ENCODE measurements at places on chromosomes 2 and 18. TPM values are rescaled to one million over a fixed set of nuclear protein-coding genes. Genes with fewer than 3 reads are reported as not detected.

SSB gene
- 57.4 TPM for total RNA-seq

ASPRV1 gene
- total RNA-seq: 1.2 TPM

HOXD13 gene
- total RNA-seq: not detected

GRCh38 chr2:133333181-133333580 lies 235.1 kb downstream of the NCKAP5 start:
- DNase-seq: no peak

- peak; percentile 72 for DNase-seq
Measured at GRCh38 chr18:79380816-79381806, 14.6 kb upstream of the NFATC1 start.

GRCh38 chr2:175523001-175523400 lies 341.5 kb upstream of the ATP5MC3 start:
- DNase-seq: no peak

Measured in left cardiac atrium (tissue), 4 donors.